ENCODE measurements at places on chromosomes 4 and X.

GRCh38 chr4:3870567-3870962, 104.4 kb downstream of the ADRA2C start:
- peak; percentile 1 for DNase-seq

- DNase-seq = no peak
These were observed 51.1 kb downstream of the ENOPH1 start for GRCh38 chr4:82481506-82481840.

DNA sequence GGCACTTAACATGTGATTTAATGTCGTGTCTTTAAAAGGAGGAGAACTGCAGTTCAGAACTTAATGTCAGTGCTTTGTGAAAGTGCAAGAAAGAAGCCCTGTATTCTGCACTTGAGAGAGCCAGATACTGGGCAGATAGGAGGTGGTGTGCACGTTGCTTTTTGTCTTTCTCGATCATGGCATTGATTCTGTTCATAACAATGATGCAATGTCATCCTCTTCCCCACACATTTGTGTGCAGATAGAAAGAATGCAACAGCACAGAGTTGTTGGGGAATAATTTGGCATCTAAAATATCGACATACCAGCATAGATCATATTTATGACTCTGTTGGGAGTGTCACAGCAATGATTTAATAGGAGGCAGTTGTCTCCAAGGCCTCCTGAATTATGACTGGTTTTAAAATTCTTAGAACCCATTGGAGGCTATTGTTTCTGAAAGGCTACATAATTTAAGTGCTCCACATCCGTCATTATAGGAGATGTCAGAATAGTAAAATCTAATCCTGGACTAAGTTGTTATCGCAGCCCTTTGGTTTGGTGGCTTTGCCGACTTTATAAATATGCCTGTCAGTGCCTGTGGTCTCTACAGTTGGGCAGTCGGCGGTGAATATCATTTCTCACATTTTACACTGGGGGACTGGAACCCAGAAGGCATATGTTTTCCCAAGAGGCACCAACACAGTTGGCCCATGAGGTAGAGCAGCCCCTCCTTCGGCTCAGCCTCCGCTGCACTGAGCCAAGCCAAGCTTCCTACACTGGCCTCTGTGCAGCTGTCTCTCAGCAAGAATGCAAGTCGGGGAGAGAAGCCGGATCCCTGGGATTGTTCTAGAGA, 124.9 kb downstream of the PTTG2 start:
- DNase-seq = no peak

DNA sequence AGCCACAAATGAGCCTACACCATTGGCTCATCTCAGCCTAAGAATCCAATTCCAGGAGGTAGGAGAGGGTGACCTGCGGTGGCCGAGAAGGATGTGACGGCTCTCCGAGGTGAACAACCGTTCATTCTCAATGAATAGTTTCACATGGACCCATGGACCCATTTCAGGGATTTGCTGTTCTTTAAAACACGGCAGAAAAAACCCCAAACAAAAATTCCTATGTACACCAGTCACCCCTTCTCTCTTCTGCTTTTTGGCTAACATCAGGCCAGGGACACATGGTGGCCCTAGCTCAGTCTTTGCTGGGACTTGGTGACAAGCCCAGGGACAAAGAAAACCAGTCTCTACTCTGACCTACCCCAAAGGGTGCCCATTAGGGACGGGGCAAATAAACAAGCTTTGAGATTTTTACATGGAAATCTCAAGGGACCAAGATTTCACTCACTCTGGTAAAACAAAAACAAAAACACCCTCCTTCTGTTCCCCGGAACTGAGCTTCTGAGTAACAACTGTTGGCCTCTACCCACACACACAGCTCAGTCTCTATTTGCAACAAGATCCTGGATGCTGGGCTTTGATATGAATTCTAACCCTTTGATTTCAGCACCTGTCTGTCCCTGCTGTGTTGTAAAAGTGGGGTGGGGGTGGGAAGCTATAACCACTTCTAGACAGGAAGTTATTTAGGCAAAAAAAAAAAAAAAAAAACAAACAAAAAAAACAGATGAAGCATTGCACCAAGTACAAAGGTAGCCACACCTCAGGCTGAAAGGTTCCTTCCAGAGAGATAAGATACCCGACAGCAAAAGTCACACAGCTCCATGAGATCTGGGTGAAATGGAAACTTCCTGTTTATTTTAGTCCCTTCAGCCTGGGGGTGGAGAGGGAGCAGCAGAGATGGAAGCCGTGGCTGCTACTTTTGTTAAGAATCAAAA, 49.0 kb downstream of the DDX3X start:
- DNase-seq = peak; percentile 56

DNA sequence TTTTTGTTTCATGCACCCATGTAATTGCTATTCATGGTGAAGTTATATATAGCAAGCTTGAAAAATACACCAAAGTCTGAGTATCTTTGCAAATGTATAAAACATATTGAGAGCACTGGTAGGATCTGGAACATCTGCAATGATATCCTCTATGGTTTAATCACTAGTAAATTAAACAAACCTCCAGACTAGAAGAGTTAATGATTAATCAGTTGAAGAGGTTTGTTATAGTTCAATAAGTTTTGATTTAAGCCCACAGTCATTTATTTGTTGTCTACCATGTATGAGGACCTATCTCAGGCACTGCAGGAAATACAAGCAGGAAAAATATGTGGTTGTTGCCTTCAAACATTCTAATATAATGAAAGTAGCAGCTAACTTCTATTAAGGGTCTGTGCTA, 16.5 kb downstream of the CYBB start:
- no peak for DNase-seq

GRCh38 chr4:24477919-24478318, 106.4 kb downstream of the DHX15 start:
- no peak for DNase-seq

GRCh38 chr4:37675587-37676290, 10.4 kb downstream of the RELL1 start:
- peak; percentile 29 for DNase-seq
